Stimulated activated CD4-positive, alpha-beta T cell treated with anti-CD3 and anti-CD28 coated beads, TNF-alpha, amount 100 ng/mL, for 1 hour (primary cell): ENCODE measurements at places on chromosomes 3 and 15.

- no peak for DNase-seq
Observed at GRCh38 chr15:72353266-72353665, 22.5 kb downstream of the HEXA start.

DNA sequence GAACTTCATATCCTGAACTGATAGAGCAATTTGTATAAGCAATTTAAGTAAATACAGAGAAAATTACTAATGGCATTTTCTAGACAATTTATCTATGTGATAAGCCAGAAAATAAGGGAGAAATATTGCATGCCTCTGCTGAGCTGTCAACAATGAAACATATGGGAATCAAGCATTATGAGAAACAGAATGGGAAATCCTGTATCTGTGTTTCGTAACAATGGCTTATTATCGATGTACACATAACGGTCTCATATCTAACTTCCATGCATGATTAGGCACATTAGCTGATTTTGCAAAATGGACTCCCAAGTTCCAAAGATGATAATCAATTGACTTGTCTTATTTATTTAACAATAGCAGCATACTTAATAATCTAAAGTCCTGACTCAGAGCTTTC lies 30.4 kb upstream of the KCNMB2 start:
- no peak for DNase-seq

GRCh38 chr3:192980632-192981031 lies 63.0 kb upstream of the MB21D2 start:
- no peak for DNase-seq

GRCh38 chr3:38457111-38458003 lies 3.7 kb downstream of the ACVR2B start:
- no peak for DNase-seq

DNA sequence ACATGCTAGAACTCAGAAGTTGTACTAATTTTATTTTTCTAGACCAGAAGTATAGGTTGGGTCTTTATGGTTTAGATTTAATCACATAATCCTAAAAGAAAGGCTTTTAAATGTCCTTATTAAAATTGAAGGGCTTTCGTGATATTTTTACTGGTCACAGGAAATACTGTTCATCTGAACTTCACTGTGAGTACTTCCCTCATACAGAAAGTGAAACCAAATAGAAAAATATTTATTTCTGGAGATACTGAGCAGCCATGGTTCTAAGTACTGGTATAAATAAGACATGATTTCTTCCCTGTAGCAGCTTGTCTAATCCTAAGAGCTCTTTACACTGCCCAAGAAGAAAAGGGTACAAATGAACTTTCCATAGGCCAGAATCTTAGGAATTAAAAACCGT lies 2.0 kb downstream of the SNRK start:
- DNase-seq, result no peak

- no peak for DNase-seq
Observed at GRCh38 chr3:170414202-170414663, 4.4 kb upstream of the CLDN11 start.

DNA sequence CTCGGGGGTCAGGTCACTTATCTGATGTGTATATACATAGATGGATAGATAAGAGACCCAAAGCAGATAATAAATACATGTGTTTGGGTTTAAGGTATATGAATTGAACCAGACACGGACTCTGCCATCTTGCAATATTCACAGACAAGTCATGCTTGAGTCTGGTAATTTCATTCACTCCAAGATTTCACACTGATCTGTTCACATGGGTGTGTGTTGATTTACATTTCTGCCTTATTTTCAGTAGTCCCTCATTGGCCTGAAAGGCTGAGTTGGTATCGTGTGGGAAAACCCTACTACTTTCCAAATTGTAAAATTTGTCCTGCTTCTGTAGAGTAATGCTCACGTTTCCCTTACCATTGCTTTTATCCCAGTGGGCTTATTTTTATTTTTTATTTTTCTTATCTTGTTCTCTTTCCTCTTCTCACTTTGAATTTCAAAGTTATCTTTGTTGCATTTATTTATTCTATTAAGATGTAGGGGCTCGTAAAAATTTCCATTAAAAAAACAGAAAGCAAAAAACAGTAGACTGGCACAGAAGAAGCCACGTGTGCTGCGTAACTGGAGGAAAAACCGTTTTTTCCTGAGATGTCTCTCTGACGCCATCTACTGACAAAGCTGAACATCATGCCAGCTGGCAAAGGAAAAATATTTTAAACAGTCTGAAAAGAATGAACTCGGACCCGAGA lies 10.8 kb upstream of the MFSD1 start:
- DNase-seq, result no peak

GRCh38 chr15:80514071-80514780 lies 110.0 kb downstream of the ARNT2 start:
- DNase-seq, result no peak

DNA sequence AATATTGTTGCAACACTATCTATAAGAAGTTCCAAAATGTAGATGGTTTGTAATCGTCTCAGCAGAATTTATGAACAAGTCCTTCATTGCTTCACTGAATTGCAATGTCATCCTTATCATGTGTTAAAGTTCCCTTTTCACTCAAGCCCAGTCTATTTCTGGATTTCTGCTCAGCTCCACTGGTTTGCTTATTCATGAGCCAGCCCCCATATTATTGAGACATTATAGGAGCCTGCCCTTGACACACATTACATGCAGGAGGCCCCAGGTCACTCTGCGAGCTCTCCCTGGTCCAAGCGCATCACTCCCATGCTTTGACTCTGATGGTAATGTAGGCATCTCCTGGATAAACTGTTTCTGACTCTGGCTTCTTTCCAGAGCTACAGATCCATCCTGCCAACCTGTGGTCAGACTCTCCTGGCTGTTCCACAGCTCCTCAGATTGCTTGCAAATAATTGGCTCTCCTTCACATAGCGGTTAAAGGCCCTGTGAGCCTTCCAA lies 56.9 kb downstream of the ABTB1 start:
- DNase-seq, result no peak

DNA sequence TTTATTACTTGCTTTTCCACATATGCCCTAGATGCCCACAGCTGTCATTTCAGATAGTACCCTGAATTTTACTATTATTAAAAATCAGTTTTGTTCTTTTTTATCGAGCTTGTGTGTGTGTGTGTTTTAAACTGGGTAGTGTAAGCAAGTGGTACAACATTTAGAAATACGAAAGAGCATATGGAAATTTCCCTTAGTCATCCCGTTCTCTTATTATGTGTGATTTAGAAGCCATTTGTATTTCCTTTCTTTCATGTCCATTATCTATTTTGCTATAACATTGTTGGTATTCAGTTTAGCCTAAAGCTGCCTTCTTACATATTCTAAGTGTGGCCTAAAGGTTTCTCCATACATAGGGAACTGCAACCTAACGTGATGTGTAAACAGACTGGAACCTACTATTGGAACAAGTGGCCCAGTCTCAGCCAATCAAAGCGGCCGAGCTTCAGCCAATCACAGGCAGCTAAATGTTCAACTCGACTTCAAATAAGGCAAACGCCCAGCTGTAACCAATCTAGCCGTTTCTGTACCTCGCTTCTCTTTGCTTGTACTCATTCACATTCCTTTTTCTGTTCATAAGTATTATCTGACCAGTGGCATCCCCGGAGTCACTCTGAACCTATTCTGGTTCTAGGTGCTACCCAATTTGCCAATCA lies 14.7 kb upstream of the SYN2 start:
- no peak for DNase-seq

- DNase-seq, result no peak
Observed at GRCh38 chr15:63134245-63134985, 12.8 kb downstream of the LACTB start.

GRCh38 chr3:100374521-100374920 lies 26.4 kb downstream of the TOMM70 start:
- DNase-seq, result no peak

- DNase-seq, result no peak
Observed at GRCh38 chr15:78007964-78008886, 69.3 kb downstream of the TBC1D2B start.

DNA sequence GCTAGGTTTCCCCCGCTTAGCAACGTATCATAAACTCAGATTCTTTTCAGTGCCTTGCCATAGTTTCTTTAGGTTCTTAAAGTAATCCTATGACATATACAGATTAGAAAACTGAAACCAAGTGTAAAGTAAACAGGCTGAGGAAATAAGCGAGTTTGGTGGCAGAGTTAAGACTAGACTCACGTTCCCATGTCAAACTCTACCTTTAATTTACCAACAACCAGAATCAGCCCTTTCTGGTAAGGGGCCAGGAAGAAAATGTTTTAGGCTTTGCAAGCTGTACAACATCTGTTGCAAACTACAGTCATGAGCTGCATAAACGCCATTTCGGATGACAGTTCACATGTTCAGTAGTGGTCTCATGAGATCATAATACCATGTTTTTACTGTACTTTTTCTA lies 128.0 kb upstream of the PRICKLE2 start:
- DNase-seq, result no peak

DNA sequence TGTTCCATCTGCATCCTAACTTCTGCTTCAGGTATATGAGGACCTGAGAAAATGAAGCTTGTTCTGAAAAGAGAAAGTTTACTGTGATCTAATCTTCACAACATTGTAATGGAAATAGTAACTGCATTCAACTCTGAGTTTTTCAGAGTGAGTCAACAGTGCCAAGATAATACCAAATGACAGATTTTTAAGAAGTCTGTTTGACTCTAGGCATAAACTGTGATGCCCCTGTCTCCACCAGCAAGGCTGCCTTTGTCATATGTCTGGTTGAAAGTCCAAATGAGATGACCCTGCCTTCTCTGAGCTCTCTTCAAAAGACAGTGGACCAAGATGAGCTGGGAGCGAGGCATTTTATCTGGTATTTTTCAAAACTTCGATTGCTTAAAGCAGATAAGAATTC lies 44.8 kb upstream of the B3GNT5 start:
- DNase-seq, result no peak

GRCh38 chr3:161498259-161498921 lies 1.8 kb downstream of the OTOL1 start:
- DNase-seq, result no peak

DNA sequence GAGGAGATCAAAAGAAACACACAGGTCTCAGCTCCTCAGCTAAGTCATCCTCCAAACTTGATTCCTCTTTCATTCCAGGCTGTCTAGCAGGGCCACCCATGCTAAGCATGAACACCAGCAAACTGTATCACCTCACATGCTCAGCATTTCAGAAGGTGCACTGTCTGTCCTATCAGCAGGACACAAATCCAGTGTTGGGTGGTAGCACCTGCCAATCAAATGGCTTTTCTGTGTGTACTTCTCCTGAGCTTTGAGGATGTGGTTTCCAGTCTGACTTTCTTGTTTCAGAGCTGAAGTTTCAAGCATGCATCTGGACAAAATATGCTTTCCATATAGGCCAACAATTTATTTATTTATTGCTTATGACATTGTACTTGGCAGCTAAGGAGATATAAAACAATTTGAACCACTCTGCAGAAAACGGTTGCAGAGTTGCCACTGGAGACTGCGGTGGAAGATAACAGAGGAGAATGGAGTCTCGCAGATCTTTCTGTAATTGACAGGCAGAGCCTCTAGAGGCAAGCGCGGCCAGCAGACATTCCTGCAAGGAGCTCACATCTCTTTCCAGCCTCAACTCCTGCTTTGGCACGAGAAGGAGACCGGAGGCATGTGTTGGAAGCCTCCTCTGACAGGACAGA lies 167.1 kb upstream of the WNT5A start:
- DNase-seq, result no peak

GRCh38 chr3:111428301-111428700 lies 113.7 kb upstream of the CD96 start:
- DNase-seq, result no peak

DNA sequence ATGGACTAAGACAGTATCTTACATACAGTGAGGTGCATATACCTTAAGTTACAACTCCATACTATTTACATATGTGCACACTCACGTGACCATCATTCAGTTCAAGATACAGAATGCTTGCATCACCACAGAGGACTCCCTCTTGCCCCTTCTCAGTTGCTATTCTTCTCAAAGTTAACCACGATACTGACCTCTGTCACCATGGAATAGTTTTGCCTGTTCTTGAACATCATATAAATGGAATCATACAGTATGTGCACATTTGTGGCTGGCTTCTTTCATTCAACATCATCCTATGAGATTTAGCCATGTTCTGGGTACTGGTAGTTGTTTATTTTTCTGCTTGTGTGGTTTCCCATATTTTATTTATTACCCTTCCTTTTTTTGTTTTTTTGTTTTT lies 10.4 kb upstream of the ZSCAN2 start:
- no peak for DNase-seq

- DNase-seq, result no peak
Observed at GRCh38 chr15:41946970-41947369, 25.4 kb downstream of the EHD4 start.

- no peak for DNase-seq
Observed at GRCh38 chr3:177026505-177027277, 170.6 kb downstream of the TBL1XR1 start.

DNA sequence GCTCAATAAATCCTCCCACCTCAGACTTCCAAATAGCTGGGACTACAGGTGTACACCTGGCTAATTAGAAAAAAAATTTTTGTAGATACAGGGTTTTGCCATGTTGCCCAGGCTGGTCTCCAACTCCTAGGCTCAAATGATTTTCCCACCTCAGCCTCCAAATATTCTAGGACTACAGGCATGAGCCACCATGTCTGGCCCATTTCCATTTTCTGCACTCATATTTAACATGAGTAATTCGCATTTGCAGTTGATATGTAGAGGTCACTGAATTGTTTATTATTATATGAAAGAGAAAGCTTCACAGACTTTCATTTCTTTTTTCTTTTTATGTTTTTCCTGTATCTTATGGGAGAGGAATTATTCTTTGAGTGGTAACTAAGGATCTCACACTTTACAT lies 492.7 kb downstream of the CNTN3 start:
- no peak for DNase-seq

GRCh38 chr3:20375302-20375701 lies 189.3 kb upstream of the SGO1 start:
- no peak for DNase-seq

GRCh38 chr3:73950865-73951558 lies 326.3 kb upstream of the PDZRN3 start:
- no peak for DNase-seq

GRCh38 chr15:48076454-48076853 lies 44.3 kb upstream of the SLC24A5 start:
- DNase-seq, result no peak

- DNase-seq, result no peak
Observed at GRCh38 chr3:145094355-145094941, 1066.5 kb downstream of the PLOD2 start.

DNA sequence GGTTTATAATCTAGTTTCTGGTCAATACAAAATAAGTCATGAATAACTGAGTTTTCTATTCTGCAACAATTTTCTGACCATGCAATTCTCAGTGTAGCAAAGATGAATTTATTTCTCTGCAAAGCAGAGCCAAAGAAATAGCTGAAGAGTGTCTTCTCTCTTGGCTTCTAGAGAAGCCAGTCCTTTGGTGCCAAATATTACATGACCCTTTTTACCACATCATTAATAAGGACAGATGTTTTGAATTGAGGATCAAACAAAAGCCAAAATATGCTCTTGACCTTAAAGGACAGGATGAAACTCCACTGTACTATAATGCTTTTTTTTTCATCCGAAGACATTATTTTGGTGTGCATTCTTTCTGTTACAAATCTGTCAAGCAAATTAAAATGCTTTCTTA lies 40.2 kb upstream of the OSTN start:
- DNase-seq, result no peak

GRCh38 chr3:185549651-185550111 lies 2.7 kb downstream of the LIPH start:
- DNase-seq, result no peak
